ENCODE measurements at places on chromosomes 11 and 22. TPM values are rescaled to one million over a fixed set of nuclear protein-coding genes. Genes with fewer than 3 reads are reported as not detected.

The OOSP2 gene
- total RNA-seq: not detected

The C11orf86 gene
- not detected for total RNA-seq

The VPS51 gene
- 203 TPM for total RNA-seq

The OR51I1 gene
- not detected for total RNA-seq

The PRR33 gene
- total RNA-seq: not detected

Measured in bronchial epithelial cell (primary cell).